Endodermal cell (in vitro differentiated cells): ENCODE measurements at places on chromosomes 4 and X. TPM values are rescaled to one million over a fixed set of nuclear protein-coding genes. Genes with fewer than 3 reads are reported as not detected.

- no peak for DNase-seq
These were observed 261.9 kb downstream of the CBLL2 start for GRCh38 chrX:22534643-22535042.

GRCh38 chr4:170234800-170235199, 145.0 kb upstream of the AADAT start:
- DNase-seq = no peak

Gene NEUROG2
- 0.11 TPM in 1 of 2 replicates, not detected in the other for total RNA-seq

Gene CSN1S1
- not detected in 3 replicates for total RNA-seq

Gene RHOXF1
- total RNA-seq = 0.37 TPM in 1 of 2 replicates, not detected in the other

Gene RHOXF2
- not detected in 2 replicates for total RNA-seq

Gene CYTL1
- 0.84 to 2.2 TPM (median 2.2 TPM) in 3 replicates for total RNA-seq

DNA sequence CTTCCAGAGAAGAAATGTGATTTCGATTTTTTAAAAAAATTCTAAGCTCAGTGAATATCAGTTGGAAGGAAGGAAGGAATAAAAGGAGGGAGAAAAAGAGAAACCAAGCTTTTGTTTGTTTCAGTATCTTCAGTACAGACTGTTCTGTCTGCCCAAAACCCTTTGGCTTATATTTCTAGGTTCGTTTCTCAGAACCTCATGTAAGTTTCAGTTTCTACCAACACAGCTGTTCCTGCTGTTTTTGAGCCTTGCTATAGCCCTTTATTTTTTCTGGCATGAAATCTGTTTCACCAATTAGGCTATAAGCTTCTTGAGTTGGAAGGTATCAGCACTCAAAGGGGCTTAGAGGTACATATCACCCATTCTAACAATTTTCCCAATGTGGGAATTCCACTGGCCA, 157.9 kb downstream of the GBA3 start:
- no peak for DNase-seq

Gene IL3RA
- total RNA-seq = not detected in 2 replicates
